ENCODE measurements at places on chromosomes 5 and 9. TPM values are rescaled to one million over a fixed set of nuclear protein-coding genes. Genes with fewer than 3 reads are reported as not detected.

PHYHD1 gene
- 4.7 TPM for total RNA-seq

CDC37L1 gene
- 32.2 TPM for total RNA-seq

CYSTM1 gene
- 16.0 TPM for total RNA-seq

OR1J2 gene
- total RNA-seq = not detected

OLFML2A gene
- total RNA-seq = 0.38 TPM

SPAAR gene
- total RNA-seq = not detected

ADGRD2 gene
- not detected for total RNA-seq

ZFP2 gene
- total RNA-seq = 1.8 TPM

FAM193B gene
- total RNA-seq = 22.9 TPM

PLAC8L1 gene
- total RNA-seq = not detected

ADAMTS19 gene
- total RNA-seq = not detected

RASGRF2 gene
- not detected for total RNA-seq

Data from GM23248 (cell line).